CD8-positive, alpha-beta memory T cell (primary cell): ENCODE measurements at places on chromosomes 2 and 18. TPM values are rescaled to one million over a fixed set of nuclear protein-coding genes. Genes with fewer than 3 reads are reported as not detected.

- no peaks in the 10 kb centered on the region for H3K27me3 ChIP-seq
- H3K36me3 ChIP-seq, result no peaks in the 10 kb centered on the region
- H3K4me3 ChIP-seq, result no peak overlapping the region
These were observed 202.2 kb downstream of the CDH20 start for GRCh38 chr18:61535401-61535800.

DNA sequence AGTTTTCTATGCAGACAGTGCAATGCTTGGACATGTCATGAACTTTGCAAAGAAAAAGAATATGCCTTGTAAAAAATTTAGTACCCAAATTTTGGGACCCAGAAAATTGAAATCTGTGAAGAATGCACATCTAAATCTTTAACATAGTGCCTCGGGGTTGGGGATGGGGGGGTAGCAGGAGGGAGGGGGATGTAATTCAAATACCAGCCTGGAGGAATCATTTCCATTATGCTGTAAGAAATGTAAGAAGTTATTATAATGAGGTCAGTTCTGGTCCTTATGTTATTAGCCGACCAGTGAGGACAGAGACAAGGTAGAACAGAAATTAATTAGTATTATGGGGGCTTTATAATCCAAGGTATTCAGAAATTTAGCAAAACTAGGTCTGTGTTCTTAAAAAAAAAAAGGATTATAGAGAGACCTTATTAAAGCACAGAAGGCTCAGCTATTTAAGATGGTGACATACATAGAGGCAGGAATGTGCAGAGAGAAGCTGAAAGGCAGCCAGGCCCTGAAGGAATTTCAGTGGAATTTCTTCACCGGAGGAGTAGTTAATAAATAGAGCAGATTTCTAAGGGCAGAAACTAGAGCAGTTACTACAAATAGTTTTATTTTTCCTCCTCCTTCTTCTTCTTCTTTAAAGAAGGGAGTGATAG, 89.0 kb upstream of the RBMS1 start:
- DNase-seq, result no peak
- H3K4me1 ChIP-seq, result no peaks in the 10 kb centered on the region
- no peak overlapping the region for H3K27ac ChIP-seq
- no peak overlapping the region for H3K4me3 ChIP-seq
- no peaks in the 10 kb centered on the region for H3K27me3 ChIP-seq
- no peaks in the 10 kb centered on the region for H3K36me3 ChIP-seq

GRCh38 chr2:42029639-42030199, 18.1 kb upstream of the PKDCC start:
- no peaks in the 10 kb centered on the region for H3K36me3 ChIP-seq
- no peaks in the 10 kb centered on the region for H3K4me1 ChIP-seq
- peaks cover 11% of the 10 kb centered on the region for H3K27me3 ChIP-seq
- DNase-seq, result no peak
- H3K4me3 ChIP-seq, result no peak overlapping the region

DNA sequence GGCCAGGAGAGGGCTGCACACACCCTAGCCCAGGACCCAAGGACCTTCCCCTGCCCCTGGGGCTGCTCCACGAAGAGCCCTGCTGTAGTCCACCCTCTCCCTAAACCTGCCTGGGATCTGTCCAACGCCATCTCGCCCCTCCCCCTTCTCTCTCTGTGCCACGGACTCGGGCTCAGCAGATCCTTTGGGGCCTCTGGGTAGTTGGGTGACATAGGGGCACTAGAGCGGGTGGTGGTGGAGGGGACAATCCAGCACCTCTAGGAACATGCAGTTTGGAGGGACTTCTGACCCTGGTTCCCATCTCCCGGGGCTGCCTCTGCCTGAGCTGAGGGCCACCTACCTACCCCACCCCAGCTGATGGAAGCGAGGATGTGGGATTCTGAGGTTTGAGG, 7.3 kb upstream of the CRYBA2 start:
- no peak overlapping the region for H3K4me3 ChIP-seq
- H3K27me3 ChIP-seq, result peaks cover 53% of the 10 kb centered on the region
- H3K4me1 ChIP-seq, result peaks cover 23% of the 10 kb centered on the region
- H3K36me3 ChIP-seq, result no peaks in the 10 kb centered on the region

DNA sequence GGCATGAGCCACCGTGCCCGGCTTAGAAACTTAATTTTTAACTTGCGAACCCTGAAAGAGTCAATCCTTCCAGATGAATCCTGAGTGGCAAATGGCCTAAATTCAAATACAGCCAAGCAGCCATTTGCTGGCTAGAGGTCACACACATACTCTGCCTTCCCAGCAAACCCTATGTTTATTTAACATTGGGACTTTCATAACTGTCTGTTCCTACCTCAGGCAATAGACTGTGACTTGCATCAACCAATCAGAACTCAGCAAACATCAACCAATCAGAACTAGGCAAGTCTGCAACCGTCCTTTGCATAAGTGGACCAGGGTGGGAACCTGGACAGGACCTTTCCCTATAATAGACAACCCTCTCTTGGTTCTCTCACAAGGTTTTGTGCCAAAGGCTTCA, 127.5 kb downstream of the DTNB start:
- H3K4me1 ChIP-seq, result no peaks in the 10 kb centered on the region
- H3K27ac ChIP-seq, result no peak overlapping the region
- no peaks in the 10 kb centered on the region for H3K27me3 ChIP-seq
- no peak overlapping the region for H3K4me3 ChIP-seq

- DNase-seq, result no peak
- no peaks in the 10 kb centered on the region for H3K36me3 ChIP-seq
- no peak overlapping the region for H3K4me3 ChIP-seq
- no peaks in the 10 kb centered on the region for H3K27me3 ChIP-seq
- no peaks in the 10 kb centered on the region for H3K4me1 ChIP-seq
These were observed 92.2 kb downstream of the TEX51 start for GRCh38 chr2:126990605-126991532.

DNA sequence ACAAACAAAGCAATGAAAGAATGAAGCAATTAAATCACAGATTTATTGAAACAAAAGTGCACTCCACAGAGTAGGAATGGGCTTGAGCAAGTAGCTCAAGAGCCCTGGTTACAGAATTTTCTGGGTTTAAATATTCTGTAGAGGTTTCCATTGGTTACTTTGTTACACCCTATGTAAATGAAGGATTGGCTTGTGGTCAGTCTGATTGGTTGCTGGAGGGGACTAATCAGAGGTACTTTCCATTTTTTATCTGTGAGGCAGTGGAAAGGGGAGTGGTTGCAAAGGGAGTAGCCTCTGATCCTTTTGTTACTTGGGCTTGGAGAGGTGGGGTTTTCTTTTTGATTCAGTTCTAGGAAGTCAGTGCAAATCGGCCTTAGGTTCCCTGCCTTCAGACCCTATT, 253.3 kb downstream of the ARL6IP6 start:
- H3K27ac ChIP-seq, result no peak overlapping the region
- no peak for DNase-seq
- no peaks in the 10 kb centered on the region for H3K36me3 ChIP-seq
- H3K4me1 ChIP-seq, result no peaks in the 10 kb centered on the region
- H3K4me3 ChIP-seq, result no peak overlapping the region

GRCh38 chr2:26612522-26613240, 28.5 kb downstream of the CIB4 start:
- no peak overlapping the region for H3K27ac ChIP-seq
- H3K4me3 ChIP-seq, result no peak overlapping the region
- no peaks in the 10 kb centered on the region for H3K36me3 ChIP-seq
- H3K4me1 ChIP-seq, result peaks cover 15% of the 10 kb centered on the region
- DNase-seq, result no peak

DNA sequence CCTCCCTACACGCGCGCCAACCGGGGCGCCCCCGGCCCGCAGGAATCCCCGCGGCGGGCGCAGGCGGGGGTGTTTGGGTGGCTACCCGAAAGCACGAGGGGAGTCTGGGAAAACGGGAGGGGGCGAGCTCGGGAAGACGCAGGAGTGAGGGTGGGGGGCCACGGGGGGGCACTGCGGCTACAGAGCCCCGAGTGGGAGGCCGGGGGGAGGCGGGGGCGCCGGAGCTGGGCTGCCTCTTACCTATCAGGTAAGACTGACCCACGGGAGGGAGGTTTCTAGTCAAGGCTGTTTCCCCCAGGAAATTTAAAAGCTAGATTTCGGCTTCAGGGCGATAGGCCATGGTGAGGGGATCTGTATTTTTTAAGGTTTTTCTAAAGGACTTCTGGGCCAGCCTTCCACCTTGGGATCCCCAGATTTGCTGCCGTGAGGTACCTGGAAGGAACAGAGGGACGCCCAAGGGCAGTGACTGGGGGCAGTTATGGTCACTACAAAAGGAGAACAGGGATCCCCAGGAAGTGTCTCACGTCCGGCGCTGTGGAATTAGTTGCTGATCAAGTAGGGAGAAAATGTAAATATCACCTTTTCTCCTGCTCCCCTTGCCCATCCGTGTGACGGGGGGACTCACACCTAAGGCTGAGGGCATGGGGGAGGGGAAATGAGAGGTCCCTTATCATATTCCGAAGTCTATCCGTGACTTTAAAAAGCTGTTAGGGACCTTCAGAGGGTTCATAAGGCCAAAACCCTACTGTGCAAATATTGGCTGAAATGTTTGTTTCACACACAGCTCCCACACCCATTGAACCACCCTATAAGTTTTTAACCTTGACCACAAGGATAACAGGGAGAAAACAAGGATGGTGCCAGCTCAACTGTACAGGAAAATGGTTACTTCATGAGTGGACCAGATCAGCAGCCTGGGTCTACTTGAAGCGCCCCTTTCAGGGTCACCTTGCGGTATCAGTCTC, 638 bp upstream of the IRS1 start:
- H3K4me1 ChIP-seq, result peaks cover 15% of the 10 kb centered on the region
- H3K27me3 ChIP-seq, result no peaks in the 10 kb centered on the region
- H3K27ac ChIP-seq, result no peak overlapping the region
- DNase-seq, result no peak
- no peaks in the 10 kb centered on the region for H3K36me3 ChIP-seq
- H3K4me3 ChIP-seq, result peak overlapping the region; percentile 51

GRCh38 chr2:238321467-238321866, 1.1 kb downstream of the TRAF3IP1 start:
- no peaks in the 10 kb centered on the region for H3K36me3 ChIP-seq
- peaks cover 14% of the 10 kb centered on the region for H3K4me1 ChIP-seq
- no peak overlapping the region for H3K27ac ChIP-seq
- H3K27me3 ChIP-seq, result no peaks in the 10 kb centered on the region

- DNase-seq, result no peak
- H3K36me3 ChIP-seq, result no peaks in the 10 kb centered on the region
- no peak overlapping the region for H3K4me3 ChIP-seq
These were observed 241.6 kb downstream of the SEPTIN10 start for GRCh38 chr2:109372171-109372568.

DNA sequence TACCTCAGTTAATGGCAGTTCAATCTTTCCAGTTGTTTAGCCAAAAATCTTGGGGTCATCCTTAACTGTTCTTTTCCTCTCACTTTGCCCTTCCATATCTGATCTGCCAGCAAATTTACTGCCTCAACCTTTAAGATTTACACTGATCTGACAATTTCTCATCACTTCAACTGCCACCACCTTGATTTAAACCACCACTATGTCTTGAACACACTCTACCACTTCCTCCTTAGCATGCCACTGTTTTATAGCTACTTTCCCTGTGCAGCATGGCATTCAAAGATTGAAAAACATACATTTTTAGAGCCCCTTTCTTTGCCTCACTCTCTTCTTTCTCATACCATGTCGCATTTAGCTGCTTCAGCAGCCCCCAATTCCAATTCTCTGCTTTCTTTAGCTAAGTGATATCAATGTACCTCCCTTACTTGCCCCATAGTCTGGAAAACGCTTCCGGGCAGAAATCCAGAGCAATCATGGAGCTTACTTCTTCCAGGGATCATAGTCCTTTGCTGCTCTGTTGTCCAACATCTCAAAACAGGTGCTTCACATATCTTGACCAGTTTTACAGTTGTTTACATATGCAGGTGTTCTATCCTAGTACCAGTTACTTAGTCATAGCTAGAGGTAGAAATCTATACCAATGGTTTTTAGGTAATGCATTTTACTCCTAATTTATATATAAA, 10.9 kb downstream of the PGAP1 start:
- peaks cover 16% of the 10 kb centered on the region for H3K4me1 ChIP-seq
- H3K4me3 ChIP-seq, result no peak overlapping the region
- no peaks in the 10 kb centered on the region for H3K27me3 ChIP-seq
- H3K27ac ChIP-seq, result no peak overlapping the region
- no peaks in the 10 kb centered on the region for H3K36me3 ChIP-seq

- H3K27me3 ChIP-seq, result no peaks in the 10 kb centered on the region
- H3K36me3 ChIP-seq, result no peaks in the 10 kb centered on the region
- no peak overlapping the region for H3K27ac ChIP-seq
- no peaks in the 10 kb centered on the region for H3K4me1 ChIP-seq
These were observed 496.9 kb upstream of the VRK2 start for GRCh38 chr2:57549642-57550102.

DNA sequence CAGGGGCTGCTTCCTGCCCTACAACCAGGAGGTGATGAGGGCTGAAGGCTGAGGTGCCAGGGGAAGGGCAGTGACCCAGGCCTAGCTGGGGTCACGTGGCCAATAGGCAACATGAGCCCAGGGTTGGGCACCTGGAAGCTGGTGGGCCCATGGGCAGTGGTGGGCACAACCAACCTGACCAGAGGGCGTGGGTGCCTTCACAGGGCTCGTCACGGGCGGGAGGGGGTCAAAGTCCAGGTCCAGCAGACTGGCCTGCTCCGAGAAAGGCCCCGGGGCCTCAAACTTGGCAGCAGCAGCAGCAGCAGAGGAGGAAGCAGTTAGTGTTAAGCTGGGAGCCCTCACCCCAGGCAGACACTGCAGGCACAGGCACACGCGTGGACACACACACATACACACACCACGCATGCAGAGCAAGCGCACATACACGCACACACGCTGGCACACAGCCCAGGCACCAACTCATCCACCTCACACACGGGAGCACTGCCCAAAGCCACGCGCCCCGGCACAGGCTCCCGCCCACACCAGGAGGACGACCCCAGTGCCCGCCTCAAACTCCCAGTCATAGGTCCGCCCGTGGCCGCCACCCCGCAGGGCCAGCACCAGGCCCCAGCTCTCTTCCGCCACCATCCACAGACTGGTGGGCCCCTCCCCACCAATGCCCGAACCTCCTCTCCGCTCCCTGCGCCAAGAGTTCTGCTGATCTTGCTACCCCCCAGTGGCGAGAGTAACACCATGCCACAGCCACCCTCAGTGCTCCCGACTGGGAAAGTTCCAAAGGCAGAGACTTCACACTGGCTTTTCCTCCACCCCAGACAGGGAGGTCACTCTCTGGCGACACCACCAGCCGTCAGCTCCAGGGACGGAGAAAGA, 53.0 kb downstream of the BIN1 start:
- peaks cover 3% of the 10 kb centered on the region for H3K4me1 ChIP-seq
- no peak overlapping the region for H3K27ac ChIP-seq
- no peak overlapping the region for H3K4me3 ChIP-seq
- peaks cover 4% of the 10 kb centered on the region for H3K36me3 ChIP-seq
- no peaks in the 10 kb centered on the region for H3K27me3 ChIP-seq

DNA sequence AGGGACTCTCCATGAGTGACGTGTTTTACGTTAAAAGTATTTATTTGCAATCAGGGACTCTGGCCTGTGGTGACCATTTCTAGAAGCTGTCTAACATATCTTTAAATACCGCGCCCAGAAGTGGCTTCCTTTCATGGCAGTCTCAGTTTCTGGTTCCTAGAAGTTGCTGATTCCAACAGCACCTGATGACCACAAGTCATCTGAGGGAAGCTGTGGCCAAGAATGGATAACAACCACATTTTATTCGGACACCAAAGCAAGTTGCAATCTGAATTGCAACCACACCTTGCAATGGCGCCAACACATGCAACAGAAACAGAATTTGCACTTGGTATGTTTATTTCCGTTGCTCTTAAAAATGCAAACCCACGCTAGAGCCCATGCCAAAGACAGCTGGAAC, 33.1 kb downstream of the MEX3C start:
- no peak overlapping the region for H3K4me3 ChIP-seq
- no peak overlapping the region for H3K27ac ChIP-seq
- no peaks in the 10 kb centered on the region for H3K4me1 ChIP-seq

STRN gene
- total RNA-seq, result 26.9 TPM

CNDP1 gene
- total RNA-seq, result 0.09 TPM

PKP4 gene
- total RNA-seq, result 29.6 TPM

SERPINB10 gene
- not detected for total RNA-seq

SGPP2 gene
- total RNA-seq, result 6.5 TPM

CLEC4F gene
- total RNA-seq, result not detected

SCN9A gene
- total RNA-seq, result not detected
